ENCODE measurements at places on chromosomes 4 and X. TPM values are rescaled to one million over a fixed set of nuclear protein-coding genes. Genes with fewer than 3 reads are reported as not detected.

Gene ATP1B4
- not detected for total RNA-seq

Gene CXCL8
- 2.4 TPM for total RNA-seq

Gene SORCS2
- 0.27 TPM for total RNA-seq

Gene FAM47A
- total RNA-seq: not detected

Data from fibroblast of the aortic adventitia (primary cell).